ENCODE measurements at places on chromosomes 7 and 10.

- no peak for DNase-seq
Measured at GRCh38 chr7:75813084-75813483, 522 bp downstream of the CCL24 start.

- no peak for DNase-seq
Measured at GRCh38 chr7:155531681-155532080, 14.7 kb downstream of the CNPY1 start.

DNA sequence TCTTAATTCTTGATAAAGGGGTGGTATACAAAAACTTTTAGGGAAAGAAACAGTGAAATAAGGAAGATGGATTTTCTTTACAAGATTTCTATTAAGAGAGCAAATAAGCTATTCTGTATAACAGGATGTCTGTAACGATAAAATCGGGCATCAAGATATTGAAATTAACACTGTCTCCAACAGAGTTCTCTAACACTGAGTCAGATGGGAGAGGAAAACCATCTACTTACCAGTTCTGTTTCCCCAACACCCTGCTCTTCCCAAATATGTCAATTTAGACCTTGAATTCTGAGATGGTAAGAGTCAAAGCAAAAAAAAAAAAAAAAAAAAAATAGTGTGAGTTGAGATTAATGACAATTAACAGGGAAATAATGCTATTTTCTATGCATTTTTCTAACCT lies 23.0 kb downstream of the SMURF1 start:
- no peak for DNase-seq

- DNase-seq, result no peak
Measured at GRCh38 chr7:95899919-95900513, 127.7 kb downstream of the DYNC1I1 start.

DNA sequence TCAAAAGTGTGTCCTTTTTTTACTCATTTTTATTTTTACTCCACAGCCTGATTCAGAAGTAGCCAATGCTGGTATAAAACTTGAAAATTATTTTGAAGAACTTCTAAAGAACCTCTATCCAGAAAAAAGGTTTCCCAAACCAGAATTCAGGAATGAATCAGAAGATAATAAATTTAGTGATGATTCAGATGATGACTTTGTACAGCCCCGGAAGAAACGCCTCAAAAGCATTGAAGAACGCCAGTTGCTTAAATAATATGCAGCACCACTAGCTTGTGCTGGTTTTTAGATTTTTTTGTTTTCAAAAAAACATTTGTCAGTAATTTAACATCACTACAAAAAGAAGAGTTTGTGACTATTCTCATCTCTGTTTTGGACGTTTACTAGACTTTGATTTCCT lies 116.5 kb downstream of the SVOPL start:
- no peak for DNase-seq

- DNase-seq, result no peak
Measured at GRCh38 chr10:30963992-30964930, 67.4 kb downstream of the ZNF438 start.

DNA sequence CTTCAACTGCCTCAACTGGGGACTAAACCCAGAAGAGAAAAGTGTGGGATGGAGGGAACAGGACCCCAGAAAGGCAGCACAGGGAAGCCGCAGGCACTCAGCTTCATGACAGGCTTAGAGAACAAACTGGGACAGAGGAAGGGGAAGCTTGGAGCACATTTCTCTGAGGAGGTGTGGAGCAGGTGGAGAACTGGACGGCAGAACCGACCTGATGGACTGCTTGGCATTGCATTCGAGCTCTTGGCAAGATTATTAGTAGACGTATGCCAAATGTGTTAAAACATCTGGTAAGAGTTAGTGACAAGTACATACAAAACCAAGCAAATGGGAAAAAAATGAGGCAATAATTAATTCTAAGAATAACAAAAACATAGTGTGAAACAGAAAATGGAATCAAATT lies 335.7 kb downstream of the SFMBT2 start:
- no peak for DNase-seq

DNA sequence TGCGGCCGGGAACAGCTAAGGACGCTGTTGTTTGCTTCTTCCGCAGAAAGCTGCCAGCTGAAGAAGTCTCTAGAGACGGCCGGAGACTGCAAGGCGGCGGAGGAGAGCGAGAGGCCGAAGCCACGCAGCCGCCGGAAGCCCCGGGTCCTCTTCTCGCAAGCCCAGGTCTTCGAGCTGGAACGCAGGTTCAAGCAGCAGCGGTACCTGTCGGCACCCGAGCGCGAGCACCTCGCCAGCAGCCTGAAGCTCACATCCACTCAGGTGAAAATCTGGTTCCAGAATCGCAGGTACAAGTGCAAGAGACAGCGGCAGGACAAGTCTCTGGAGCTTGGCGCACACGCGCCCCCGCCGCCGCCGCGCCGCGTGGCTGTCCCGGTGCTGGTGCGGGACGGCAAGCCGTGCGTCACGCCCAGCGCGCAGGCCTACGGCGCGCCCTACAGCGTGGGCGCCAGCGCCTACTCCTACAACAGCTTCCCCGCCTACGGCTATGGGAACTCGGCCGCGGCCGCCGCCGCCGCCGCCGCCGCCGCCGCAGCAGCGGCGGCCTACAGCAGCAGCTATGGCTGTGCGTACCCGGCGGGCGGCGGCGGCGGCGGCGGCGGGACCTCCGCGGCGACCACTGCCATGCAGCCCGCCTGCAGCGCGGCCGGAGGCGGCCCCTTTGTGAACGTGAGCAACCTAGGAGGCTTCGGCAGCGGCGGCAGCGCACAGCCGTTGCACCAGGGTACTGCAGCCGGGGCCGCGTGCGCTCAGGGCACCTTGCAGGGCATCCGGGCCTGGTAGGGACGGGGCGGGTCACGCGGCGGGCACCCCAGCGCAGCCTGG lies 2.4 kb downstream of the NKX2-3 start:
- DNase-seq, result peak; percentile 39

DNA sequence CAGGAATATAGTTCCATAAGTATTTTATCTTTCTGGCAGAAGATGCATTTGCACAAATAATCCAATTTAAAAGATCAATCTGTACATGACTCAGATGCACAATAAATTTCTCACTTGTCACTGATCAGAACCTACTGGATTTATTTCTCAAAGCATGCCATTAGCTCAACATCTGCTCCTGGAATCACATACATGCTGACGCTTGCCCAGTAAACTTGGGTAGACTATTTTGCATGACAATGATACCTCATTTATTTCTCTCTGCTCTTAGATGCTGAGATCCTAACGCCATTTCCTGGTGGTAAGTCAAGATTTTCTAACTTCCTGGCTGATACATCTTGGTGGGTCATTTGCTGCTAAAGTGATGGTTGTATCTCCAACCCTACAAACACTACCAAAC lies 33.8 kb upstream of the C10orf120 start:
- DNase-seq, result no peak

DNA sequence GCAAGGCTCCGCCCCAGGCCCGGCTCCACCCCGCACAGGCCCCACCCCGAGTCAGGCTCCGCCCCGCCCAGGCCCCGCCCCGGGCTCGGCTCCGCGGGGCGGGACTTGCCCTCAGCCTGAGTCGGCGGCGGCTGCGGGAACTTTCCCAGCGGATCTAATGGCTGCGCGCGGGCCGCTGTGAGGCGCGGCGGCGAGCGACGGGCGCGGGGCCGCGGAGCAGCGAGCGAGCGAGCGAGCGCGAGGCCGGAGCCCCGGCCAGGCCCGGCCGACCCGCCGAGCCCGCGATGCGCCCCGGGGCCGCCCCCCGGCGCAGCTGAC lies at the start of gene INPP5A:
Gene INPP5A (plus strand): TSS at position 104 of the 318 bp plus-strand sequence. CDS start 310 bp downstream, outside the sequence.
- DNase-seq, result no peak

- DNase-seq, result no peak
Measured at GRCh38 chr7:158657189-158657746, 47.3 kb downstream of the NCAPG2 start.

- no peak for DNase-seq
Measured at GRCh38 chr7:76231071-76231470, 29.4 kb downstream of the SRRM3 start.

GRCh38 chr10:62053860-62054259 lies 152.4 kb downstream of the ARID5B start:
- no peak for DNase-seq

DNA sequence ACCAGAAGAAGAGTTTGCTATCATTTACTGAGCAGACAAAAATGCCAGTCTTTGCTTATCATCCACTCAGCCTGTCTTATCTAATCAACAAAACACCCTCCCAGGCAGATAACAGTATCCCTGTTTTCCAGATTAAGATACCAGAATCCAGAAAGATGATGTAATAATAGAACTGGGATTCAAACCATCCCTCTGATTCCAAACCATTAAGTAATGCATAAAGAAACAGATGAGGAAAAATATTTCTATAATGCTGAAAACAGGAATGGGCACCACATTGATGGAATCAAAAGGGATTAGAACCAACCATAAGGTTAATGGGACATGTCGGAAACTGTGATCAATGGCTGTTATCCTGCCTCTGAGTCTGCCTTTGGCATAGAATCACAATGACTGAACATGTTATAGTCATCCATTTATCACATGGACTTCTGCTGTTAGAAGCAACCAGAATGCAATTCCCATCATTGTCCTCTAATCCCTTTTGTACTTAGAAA lies 92.1 kb upstream of the RSU1 start:
- no peak for DNase-seq

- no peak for DNase-seq
Measured at GRCh38 chr7:32947420-32947983, 9.7 kb upstream of the FKBP9 start.

DNA sequence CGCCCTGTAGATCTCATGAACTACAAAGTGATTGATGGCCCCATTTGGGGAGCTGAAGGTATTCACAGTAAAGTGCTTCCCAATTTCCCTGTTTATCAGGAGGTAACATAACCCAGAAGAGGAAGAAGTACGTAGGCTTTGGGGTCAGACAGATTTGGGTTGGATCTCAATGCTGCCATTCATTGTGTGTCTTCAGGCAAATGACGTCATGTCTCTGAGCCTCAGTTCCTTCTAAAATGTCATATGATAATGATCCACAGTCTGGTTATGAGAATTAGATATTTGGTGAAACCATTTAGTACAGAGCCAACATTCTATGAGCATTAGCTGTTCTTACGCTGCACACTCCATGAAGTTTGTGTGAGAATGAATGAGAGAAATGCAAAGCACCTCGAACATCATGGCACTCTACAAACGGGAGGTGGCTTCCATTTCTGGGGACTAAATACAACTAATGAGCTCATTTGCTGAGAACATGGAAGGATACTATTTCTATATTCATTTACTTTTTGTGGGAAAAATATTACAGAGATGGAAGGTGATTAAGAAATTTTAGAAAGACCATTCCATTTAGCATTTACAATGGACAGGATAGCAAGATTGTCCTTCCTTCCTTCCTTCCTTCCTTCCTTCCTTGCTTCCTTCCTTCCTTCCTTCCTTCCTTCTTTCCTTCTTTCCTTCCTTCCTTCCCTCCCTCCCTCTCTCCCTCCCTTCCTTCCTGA lies 13.8 kb upstream of the JCAD start:
- DNase-seq, result no peak

DNA sequence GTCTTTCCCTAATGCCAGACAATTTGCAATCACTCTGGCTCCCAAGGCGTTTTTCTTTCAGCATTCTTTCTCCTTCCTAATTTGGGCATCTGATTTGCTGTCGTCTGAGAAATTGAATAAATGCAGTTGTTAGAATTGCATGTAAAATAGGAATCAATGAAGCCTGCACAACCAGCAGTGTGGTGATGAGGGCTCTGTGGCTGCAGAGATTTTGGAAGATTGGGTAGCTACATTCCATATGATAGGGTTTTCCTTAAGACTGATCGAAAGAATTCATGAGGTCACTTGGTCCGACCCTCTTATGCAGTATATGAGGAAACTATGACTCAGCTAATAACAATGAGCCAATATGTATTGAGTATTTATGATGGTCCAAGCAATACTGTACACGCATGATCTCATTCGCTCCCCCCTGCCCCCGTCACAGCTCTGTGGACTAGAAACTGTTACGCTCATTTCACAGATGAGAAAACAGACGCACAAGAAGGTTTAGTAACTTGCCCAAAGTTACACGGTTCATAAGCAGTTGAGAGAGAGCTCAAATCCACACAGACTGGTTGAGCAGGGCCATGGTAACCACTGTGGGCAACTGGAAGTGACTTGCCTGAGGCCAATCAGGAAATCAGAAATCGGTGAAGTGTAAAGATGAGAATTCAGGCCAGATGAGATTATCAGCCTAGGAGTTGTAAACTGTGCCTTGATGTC lies 527.2 kb downstream of the GATA3 start:
- no peak for DNase-seq

- DNase-seq, result no peak
Measured at GRCh38 chr10:34905200-34905927, 90.3 kb upstream of the PARD3 start.

GRCh38 chr7:91330191-91330808 lies 66.1 kb downstream of the FZD1 start:
- DNase-seq, result no peak

DNA sequence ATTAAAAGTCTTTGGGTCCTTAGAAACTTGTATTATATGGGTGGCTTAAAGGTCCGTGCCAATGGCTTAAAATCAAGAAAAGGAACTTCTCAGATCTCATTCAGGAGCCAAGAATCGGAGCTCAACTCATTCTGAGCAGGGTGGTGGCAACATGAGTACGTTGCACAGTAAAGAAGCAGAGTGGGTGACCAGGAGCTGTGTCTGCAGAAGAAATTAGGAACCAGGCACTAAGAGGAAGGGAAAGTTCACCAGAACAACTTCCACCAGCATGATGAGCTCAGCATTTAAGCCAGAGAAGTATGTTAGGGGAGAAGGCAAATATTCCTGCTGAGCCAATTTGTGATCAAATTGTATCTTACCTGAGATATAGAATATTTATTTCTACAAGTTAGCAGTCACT lies 236.0 kb upstream of the NRP1 start:
- no peak for DNase-seq

- DNase-seq, result no peak
Measured at GRCh38 chr7:6482743-6483119, 35.0 kb upstream of the DAGLB start.

DNA sequence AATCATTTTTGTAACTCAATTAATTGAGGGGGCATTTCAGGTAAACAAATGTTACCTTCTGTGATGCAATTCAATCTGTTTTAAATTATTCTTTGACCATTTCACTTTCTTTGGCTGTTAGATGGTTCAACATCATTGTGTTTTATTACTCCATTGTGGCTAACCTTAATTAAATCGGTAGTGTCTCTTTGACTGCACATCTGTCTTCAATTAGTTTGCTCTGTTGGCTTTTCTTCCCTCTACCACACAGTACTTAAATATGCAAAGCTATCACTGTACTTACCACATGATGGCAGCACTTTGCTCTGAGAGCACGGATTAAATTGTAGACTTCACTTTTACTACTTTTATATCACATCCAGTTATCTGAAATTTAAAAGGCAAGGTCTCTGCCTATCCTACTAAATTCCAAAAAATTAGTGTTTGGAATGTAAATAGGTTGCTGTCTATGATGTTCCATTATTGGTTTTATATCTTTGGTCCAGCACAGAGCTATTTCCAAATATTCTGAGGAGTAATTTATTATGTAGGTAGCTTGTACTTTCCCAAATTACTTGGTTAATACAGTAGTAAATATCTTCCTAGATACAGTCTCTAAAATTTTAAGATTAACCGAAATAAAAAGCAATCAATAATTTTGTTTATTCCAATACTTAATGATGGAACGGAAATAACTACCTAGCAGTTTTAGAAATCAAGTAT lies 352.0 kb downstream of the PCLO start:
- no peak for DNase-seq

Measured in naive B cell (primary cell).